ENCODE measurements at places on chromosomes 12 and 14.
A peak's percentile ranks its signal among the peaks of the same experiment; 100 is the strongest.

DNA sequence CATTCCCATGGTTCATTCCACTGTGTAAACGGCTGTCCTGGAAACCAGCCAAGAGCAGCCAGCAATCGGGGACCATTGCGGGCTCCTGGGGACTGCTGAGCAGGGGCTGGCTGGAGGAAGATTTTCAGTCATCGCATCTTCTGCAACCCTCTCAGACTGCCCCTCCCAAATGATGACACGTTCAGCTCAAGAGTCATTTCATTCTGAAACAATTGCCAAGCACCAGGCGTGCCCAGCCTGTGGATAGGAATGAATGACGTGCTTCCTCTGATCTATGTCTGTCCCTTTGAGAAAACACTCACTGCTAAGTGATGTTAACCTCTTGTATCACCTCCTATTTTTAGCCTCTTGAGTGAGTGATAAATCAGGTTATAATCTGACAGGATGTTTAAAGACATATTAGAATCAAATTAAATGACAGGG is 62.0 kb downstream of the NDUFA12 start:
- DNase-seq = no peak

DNA sequence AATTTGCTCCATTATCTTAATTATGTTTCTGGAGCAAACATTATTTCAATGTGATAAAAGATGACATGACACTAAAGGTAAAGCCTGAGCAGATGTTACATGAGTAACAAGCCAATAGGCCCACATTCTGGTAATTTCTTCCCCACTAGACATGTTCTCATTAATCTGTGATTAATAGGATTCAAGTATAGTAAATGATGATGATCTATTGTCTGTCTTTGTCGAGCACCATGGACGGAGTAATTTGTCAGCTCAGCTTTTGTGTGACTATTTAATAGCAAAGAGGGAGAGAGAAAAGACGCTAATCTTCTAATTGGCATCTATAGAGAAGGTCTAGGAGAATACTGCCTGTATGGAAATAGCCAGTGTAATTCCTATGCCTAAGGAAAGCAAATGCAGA is 62.2 kb upstream of the INSM2 start:
- DNase-seq = no peak

DNA sequence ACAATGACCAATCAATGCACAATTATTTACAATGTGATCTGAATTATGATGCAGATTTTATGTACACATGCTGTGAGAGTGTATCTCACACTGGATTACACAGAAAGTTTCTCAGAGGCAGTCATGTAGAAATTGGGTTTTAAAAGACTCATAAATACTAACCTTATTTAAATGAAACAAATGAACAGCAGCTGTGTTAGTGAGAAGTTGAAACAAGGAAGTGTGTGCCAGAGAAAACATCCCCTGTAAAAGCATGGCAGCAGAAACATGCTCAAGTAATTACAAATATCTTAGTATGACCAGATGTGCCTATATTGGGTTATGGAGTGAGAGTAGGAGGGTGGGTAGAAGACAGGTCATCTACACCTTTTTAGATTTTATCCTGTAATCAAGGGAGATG is 723.7 kb downstream of the C12orf50 start:
- no peak for DNase-seq

GRCh38 chr12:96201272-96202227 is 7.4 kb downstream of the ELK3 start:
- DNase-seq = no peak

GRCh38 chr14:98931911-98932310 is 340.1 kb downstream of the BCL11B start:
- DNase-seq = no peak

- no peak for DNase-seq
Measured at GRCh38 chr14:22194664-22195063, 394.4 kb downstream of the DAD1 start.

DNA sequence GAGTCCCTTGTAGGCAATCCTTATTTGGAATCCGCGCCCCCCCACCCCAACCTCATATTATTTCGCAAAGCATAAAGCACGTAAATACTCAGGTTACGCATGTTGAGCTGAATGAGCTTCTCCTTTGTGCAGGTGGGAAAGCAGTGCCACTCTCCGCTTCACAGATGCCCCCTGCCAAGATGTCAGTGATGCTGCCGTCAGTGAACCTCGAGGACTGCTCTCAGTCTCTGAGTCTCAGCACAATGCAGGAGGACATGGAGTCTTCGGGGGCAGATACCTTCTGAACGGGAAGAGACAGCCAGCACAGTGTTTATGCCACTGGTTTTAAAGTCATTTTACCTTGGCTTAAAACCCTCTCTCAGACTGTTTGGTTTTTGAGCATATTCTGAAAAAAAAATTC is 90.1 kb upstream of the DACT1 start:
- DNase-seq = no peak

DNA sequence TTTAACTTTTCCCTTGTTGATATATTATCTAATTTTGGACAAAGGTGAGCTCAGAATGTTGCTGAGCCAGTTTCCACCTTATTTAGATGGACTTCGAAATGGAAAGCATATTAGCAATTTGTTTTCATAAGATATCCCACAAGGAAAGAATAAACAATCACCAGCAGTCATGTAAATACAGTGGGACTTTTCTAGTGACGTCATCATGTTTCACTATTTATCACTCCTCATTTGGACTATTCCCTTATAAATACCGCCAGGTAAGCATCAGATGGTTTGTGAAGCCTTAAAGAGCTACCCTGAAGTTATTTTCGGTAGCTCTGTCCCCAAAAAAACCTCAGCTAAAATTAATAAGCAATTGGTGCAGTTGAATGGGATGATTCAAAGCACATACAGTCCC is 110.7 kb downstream of the PTPRR start:
- no peak for DNase-seq

GRCh38 chr14:64788706-64789105 is 84.5 kb downstream of the PLEKHG3 start:
- no peak for DNase-seq

DNA sequence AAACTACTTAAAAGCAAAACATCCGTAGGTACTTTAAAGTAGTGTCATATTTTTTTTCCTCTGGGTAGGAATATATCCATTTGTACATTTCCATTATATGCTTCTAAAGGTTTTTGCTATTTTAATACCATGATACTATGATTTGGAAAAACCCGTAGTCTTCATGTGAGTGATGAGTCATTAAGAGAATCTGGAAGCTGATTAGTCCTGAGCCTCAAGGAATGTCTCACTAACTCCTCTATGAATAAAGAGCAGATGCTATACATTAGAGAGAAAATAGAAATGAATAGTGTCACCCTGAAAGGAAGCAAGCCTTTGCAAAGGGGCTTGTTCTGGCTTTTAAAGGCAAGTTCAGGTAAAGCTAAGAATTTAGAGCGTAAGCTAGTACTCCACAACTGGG is 432.1 kb downstream of the CCDC91 start:
- DNase-seq = no peak

GRCh38 chr12:24069532-24070395 is 120.3 kb upstream of the SOX5 start:
- DNase-seq = no peak

GRCh38 chr12:58915634-58916033 is 4.7 kb downstream of the LRIG3 start:
- DNase-seq = no peak

GRCh38 chr12:116556964-116557698 is 2.0 kb upstream of the MAP1LC3B2 start:
- DNase-seq = peak; percentile 37

GRCh38 chr12:52506858-52507715 is 13.1 kb downstream of the KRT5 start:
- DNase-seq = peak; percentile 53

DNA sequence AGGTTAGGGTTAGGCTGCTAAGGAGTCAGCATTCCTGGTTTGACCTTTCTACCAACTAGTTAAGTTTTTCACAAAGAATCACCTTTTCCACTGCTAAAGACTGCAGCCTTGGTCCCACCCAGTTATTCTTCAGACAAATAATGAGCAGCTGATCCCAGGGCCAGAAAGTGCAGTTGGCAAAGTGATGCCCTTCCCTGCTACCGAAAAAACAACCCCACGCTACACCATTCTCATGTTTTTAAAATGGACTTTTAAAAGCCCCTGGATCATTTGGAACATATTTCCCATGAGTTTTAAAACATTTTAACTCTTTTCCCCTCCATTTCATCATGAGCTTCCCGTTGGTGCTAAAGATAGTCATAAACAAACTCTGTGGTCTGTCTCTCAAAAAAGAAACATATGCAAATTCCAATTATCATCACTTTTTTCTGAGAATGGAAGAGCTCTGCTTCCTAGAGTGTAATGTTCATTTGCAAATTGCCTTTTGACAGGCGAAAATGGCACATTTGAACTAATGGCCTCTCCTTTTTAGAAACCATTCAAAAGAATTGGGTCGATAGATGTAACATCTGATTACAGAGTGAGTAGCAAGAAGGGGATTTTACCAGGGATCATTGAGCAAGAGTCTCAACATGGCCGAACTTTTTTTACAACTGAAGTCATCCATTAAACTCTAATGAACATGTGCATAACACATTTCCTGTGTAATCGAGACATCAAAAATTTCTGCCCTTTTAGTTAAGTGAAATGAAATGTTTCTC is 129.3 kb upstream of the RAP1B start:
- DNase-seq = peak; percentile 47

DNA sequence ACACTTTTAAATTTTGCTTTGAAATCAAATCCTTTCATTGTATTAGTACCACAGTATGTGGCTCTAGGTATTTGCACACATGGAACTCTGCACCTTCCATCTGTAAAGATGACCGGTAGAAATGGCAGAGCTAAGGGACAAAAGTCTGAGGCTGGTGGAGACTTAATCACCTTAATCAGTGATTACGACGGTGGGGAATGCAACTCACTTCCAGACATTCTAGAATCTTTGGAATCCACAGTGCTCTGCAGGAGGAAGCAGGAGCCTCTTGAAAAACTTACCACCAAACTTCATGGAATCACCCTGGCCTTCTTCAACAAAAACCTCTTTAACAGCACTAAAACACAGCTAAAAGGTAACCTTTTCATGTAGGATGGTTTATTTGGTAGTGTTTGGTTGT is 3.9 kb upstream of the DACT1 start:
- DNase-seq = no peak

DNA sequence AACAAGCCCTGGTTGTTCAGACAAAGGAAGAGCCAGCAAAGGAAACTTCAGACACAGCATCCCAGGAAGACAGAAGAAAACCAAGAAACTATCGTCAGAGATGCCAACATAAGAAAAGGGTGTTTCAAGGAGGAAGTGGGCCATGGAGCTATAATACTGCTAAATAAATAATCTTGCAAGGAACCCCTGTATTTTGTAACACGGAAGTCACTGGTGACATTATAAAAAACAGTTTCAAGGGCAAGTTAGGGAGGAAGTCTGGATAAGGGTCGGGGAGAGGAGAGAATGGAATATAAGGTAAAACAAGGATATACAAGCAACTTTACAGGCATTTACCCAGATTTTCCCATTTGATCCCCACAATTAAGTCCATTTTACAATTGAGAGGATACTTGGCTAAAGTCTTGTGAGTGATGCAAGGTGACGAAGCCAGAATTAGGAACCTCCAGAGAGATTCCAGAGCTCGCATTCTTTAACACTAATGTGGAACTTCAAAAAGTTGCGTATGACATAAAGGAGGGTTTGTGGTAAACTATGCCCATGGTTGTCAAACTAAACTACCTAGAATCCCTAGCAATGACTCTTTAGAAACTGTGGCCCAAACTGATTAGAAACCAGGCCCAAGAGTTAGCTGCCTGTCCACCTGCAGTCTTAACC is 46.4 kb downstream of the PPM1H start:
- DNase-seq = no peak

GRCh38 chr12:52063082-52063924 is 6.5 kb upstream of the ATG101 start:
- no peak for DNase-seq

- no peak for DNase-seq
Measured at GRCh38 chr12:104751594-104751993, 206.5 kb downstream of the SLC41A2 start.

DNA sequence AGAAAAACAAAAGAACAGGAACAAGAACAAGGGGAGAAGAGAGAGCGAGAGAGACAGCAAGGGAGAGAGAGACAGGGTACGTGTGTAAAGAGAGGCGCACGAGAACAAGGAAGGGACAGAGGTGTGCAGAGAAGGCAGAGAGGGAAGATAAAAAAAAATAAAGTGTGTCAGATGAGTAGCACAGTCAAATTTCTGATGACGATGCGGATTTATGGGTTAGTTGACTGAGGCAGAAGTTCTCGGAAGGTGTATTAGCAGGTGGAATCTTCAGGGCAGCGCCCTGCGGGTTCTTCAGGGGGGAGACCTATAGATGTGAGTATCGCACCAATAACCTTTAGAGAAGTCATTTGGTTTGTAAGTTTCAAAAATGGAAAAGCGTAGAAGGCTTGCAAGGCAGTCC is 44.8 kb downstream of the PRKAB1 start:
- no peak for DNase-seq

DNA sequence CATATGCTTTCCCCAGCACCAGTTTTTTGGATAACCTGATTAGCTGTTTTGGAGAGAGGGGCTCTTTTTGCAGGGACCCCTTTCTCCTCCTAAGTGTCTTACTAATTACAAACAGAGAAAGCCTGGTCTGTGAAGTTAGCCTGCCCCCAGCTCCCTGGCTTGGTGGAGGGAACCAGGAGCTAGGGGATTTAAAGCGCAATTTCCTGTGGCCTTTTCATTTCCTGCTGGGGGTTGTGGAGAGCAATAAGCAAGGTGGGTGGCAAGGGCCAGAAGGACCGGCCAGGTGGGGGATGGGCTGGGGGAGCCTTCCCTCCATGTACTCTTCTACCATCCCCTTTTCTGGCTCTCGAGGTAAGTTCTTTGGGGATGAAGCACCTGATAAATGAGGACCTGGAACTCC is 4.1 kb upstream of the CISTR start:
- DNase-seq = no peak

GRCh38 chr12:43109631-43110345 is 442.2 kb downstream of the ADAMTS20 start:
- DNase-seq = no peak

GRCh38 chr14:51548187-51548586 is 103.5 kb upstream of the FRMD6 start:
- no peak for DNase-seq

DNA sequence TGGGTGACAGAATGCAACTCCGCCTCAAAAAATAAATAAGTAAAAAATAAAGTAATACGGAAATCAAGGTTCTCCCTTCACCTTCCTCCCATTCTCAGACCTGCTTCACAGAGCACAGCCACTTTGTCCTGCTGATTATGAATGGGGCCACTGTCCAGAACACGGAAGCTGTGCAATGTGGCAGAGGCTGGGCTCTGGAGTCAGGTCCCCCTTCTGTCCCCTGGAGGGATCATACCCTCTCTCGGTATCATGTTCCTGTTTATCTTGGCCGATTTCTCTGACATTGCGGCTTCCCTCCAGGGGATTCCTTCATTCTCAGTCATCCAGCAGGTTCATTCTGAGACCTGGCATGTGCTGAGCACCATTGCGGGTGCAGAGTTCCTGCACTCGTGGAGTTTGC is 11.3 kb downstream of the PPP2R5C start:
- no peak for DNase-seq

All from OCI-M1 (cell line).